ENCODE measurements at places on chromosomes 13 and 19. TPM values are rescaled to one million over a fixed set of nuclear protein-coding genes. Genes with fewer than 3 reads are reported as not detected.

GRCh38 chr13:64099994-64100393, 2684.3 kb upstream of the PCDH20 start:
- DNase-seq = no peak

GRCh38 chr19:8486661-8487136, 15.7 kb downstream of the PRAM1 start:
- no peak for DNase-seq

DNA sequence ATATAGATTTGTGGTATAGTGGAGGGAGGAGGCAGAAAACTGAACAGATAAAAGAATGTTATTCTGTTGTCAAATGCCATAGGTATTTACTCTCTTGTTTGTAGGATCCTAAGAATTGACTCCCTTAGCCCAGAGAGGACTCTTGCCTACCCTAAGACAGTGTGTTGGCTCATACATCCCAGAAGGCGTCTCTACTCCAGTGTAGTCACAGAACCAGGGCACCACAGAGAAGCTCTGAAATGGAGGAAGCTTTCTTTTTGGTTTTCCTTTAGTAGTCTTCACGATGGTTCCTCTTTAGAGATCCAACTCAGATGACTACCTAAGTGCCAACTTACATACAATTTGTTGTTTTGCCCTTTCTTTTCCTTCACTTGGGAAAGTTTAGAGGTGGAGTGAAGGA, 14.0 kb downstream of the GPR183 start:
- DNase-seq = no peak

GRCh38 chr13:62489731-62490130, 1074.1 kb upstream of the PCDH20 start:
- DNase-seq = no peak

GRCh38 chr19:2478756-2479555, 3.0 kb downstream of the GADD45B start:
- DNase-seq = peak; percentile 82

DNA sequence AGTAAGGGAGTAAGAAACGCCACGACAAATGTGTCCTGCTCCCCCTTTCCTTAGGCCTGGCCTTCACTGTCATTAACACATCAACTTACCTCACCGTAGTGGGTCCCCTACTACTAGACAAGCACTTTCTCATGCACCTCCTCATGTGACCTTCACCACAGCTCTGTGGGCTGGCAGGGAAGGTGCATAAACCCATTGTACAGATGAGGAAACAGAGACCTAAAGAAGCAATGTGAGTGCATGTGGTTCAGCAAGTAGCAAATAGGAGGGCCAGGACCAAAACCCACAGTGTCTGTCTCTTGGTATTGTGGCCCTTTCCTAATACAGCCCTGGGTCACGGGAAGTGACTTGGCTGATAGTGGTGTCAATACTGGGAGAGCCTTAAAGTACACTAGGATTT, 5.3 kb downstream of the CCDC70 start:
- DNase-seq = no peak

The UBE2S gene
- 22.6 TPM for total RNA-seq

The DMRTC2 gene
- not detected for total RNA-seq

The PCDH17 gene
- total RNA-seq = 1.4 TPM

The ZNF682 gene
- 2.8 TPM for total RNA-seq

The SRRM5 gene
- total RNA-seq = not detected

The CSNK1A1L gene
- not detected for total RNA-seq

The TRPC4 gene
- 1.2 TPM for total RNA-seq
